Lower leg skin (tissue), 4 donors: ENCODE measurements at places on chromosomes 3 and 15.

DNA sequence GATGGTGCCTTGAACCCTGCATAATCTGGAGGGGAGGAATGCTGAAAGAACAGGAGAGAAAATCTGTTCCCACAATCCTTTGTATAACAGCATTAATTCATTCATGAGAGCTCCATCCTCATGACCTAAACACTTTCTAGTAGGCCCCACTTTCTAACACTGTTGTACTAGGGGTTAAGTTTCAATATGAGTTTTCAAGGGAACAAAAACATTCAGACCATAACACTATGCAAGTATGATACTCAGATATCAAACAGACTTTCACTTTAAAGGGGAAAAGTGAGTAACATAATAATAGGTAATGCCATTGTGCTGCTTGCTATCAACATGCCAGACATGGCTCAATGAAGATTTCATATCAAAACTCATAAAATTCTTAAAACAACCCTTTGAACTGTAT, 32.4 kb upstream of the PLSCR2 start:
- DNase-seq, result no peak

- no peak for DNase-seq
Measured at GRCh38 chr3:31472479-31473390, 60.0 kb upstream of the STT3B start.

- no peak for DNase-seq
Measured at GRCh38 chr3:151044706-151045105, 40.8 kb upstream of the MED12L start.

- DNase-seq, result peak; percentile 21
Measured at GRCh38 chr3:131794766-131795388, 239.9 kb downstream of the CPNE4 start.

DNA sequence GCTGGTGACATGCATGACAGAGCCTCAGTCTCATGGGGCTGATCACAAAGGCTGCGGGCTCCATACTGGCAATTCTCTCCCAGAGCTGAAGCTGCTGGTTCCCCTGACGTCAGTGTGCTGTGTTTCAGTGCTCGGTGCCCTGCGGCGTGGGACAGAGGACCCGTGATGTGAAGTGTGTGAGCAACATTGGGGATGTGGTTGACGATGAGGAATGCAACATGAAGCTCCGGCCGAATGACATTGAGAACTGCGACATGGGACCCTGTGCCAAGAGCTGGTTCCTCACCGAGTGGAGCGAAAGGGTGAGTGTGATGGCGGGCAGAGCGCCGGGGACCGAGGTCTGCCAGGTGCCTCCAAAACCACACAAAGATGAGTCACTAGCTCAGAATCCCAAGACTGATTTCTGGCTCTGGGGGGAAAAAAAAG, 62.0 kb upstream of the NR2E3 start:
- DNase-seq, result no peak

- DNase-seq, result no peak
Measured at GRCh38 chr3:25281732-25282126, 146.3 kb upstream of the RARB start.

DNA sequence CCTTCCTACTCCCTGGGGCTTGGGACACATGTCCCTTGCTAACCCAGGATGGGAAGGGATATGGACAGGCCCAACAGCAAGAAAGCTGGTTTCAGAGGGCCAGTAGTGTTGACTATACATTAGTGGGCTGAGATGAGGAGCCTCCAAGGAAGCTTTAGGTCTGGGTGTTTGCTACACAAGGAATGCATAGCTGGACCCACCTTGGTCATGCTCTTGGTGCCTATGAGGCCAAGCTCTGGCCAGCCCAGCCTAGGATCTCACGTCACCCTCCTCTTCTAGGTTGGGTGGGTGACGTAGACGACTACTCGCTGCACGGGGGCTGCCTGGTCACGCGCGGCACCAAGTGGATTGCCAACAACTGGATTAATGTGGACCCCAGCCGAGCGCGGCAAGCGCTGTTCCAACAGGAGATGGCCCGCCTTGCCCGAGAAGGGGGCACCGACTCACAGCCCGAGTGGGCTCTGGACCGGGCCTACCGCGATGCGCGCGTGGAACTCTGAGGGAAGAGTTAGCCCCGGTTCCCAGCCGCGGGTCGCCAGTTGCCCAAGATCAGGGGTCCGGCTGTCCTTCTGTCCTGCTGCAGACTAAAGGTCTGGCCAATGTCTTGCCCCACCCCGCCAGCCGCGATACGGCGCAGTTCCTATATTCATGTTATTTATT, 653 bp upstream of the WDR6 start:
- no peak for DNase-seq

- DNase-seq, result no peak
Measured at GRCh38 chr3:67384760-67385397, 269.5 kb downstream of the SUCLG2 start.

- no peak for DNase-seq
Measured at GRCh38 chr15:94229591-94230369, 1.6 kb upstream of the MCTP2 start.

DNA sequence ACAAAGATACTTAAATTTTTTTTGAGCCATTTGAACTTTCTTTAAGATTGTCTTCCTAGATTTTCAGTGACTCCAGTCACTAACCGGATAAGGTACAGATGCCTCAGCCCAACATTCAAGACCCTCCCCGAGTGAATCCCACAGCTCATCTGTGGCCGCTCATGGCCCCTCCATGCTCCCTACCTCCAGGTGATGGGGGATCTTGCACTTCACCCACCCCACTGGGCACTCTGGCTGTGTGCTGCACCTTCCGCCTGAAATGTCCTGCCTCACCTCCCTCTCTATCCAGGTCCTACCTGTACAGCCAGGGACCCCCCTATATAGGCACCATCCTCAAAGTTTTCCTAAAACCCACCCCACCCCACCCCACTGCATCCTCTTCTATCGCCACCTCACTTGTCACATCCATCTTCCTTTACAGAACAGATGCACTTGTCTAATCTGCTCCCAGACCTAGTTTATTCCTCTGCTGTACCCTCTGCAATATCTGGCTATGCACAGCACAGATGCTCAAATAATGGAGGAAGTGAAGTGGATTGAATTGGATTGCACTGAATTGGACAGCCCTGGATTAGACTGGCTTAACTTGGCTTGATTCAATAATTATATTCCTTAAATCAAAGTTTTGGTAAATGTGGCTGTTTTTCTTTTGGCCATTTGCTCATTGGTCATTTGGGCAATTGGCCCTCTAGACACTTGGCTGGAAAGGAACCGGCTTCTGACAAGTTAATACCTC, 24.5 kb downstream of the NTRK3 start:
- DNase-seq, result no peak

DNA sequence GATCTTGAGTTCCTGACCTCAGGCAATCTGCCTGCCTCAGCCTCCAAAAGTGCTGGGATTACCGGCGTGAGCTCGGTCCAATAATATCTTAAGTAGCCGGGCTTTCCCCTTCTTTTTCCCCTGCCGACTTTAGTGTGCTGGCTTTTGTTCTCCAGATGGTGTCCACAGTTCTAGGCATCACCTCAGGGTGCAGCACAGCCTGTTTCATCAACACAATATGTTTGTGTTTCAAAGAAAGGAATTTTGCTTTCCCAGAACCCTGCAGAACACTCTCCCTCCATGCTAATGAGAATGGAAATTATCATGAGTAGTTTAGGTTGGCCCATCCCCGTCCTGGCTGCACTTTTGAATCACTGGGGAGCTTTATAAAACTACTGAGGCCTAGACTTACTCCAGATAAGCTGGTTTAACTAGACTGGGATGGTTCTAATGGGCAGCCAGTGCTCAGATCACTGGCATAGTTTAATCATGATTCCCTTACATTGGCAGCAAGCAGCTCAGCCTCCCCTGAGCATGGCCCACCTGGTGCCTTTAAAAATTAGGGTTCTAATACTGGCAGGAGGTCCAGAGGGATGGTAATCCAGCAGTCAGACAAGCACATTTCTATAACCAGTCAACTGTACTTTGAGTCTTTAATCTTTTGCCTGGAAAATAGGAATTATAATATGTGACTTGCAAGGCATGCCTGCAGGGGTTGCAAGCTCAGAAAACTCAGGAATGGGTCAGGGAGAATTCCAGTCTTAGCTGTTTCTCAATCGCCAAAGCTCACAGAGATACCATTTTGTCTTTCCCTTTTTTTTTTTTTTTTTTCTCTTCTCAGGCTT, 127.6 kb upstream of the RASGRP1 start:
- no peak for DNase-seq

- DNase-seq, result no peak
Measured at GRCh38 chr3:146189519-146190173, 28.7 kb upstream of the PLOD2 start.

- no peak for DNase-seq
Measured at GRCh38 chr15:86165265-86166211, 85.9 kb downstream of the AGBL1 start.

- DNase-seq, result no peak
Measured at GRCh38 chr15:37764733-37765191, 169.7 kb upstream of the TMCO5A start.

GRCh38 chr3:197103766-197104165, 74.1 kb upstream of the MELTF start:
- no peak for DNase-seq

GRCh38 chr3:85258819-85259218, 300.0 kb downstream of the CADM2 start:
- DNase-seq, result no peak

- no peak for DNase-seq
Measured at GRCh38 chr3:45518376-45519135, 76.0 kb upstream of the LIMD1 start.

DNA sequence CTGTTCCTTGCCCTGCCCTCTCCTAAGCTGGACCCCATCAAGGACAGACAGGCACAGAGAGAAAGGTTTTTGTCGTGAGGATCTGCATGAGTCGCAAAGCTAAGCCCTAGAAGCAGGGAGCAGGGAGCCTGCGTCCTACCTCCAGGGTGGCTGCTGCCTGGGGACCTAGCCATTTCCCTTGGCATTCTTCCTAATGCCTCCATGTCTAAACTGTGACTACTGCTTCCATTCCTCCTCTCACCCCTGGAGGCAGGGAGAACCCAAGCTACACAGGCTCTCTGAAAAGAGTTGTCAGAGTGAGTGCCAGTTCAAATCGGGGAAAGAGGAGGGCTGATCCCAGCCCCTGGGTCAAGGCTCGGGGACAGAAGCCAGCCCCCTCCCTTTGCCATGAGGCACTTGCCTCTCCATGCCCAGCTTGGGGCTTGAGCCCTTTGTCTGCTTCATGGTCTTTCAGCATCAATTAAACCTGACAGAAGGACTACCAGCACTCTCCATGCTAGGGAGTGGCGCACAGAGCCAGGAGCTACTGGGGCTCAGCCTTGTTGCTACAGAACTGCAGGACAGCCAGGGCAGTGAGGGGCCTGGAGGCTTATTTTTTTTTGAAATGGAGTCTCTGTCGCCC, 2.4 kb downstream of the GCHFR start:
- no peak for DNase-seq

DNA sequence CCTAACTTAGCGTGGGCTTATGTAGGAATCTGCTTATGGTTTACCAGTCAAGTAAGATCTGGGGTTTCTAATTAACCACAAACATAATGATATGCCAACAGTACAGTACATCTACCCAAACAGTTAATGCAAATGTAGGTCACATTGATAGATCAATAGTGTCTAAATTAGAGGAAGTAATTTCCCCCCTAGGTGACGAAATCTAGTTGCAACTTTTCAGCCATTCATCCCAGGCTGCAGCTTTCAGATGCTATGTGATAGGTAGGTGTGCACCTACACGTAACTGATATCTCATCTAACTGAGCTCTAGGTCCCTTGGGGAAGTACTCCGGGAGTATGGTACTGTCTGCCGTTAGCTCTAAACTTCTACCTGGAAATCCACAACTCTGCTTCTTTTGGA, 57.2 kb downstream of the CRTC3 start:
- no peak for DNase-seq

DNA sequence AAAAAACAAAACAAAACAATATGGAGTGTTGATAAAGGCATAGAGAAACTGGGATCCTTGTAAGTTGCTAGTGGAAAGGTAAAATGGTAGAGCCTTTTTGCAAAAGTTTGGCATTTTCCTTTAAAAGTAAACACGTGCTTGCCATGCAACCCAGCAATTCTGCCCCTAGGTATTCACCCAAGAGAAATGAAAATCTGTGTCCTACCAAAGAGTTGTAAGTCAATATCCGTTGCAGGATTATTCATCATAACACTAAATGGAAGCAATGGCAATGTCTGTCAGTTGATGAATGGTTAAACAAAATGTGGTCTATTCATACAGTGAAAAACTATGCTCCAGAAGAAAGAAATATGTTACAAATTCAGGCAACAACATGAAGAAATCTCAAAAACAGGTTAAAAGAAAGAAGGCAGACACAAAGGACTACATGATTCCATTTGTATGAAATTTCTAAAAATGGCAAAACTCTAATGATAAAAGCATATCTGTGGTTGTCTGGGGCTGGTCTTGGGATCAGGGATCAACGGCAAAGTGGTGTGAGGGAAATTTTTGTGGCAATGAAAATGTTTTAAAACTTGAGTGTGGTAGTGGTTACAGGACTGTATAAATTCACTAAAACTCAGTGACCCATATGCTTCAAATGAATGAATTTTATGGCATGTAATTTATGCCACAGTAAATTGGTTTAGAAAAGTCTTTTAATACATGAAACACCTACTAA, 229.6 kb downstream of the OPA1 start:
- no peak for DNase-seq
